ENCODE measurements at places on chromosomes 7 and 10. TPM values are rescaled to one million over a fixed set of nuclear protein-coding genes. Genes with fewer than 3 reads are reported as not detected.

DNA sequence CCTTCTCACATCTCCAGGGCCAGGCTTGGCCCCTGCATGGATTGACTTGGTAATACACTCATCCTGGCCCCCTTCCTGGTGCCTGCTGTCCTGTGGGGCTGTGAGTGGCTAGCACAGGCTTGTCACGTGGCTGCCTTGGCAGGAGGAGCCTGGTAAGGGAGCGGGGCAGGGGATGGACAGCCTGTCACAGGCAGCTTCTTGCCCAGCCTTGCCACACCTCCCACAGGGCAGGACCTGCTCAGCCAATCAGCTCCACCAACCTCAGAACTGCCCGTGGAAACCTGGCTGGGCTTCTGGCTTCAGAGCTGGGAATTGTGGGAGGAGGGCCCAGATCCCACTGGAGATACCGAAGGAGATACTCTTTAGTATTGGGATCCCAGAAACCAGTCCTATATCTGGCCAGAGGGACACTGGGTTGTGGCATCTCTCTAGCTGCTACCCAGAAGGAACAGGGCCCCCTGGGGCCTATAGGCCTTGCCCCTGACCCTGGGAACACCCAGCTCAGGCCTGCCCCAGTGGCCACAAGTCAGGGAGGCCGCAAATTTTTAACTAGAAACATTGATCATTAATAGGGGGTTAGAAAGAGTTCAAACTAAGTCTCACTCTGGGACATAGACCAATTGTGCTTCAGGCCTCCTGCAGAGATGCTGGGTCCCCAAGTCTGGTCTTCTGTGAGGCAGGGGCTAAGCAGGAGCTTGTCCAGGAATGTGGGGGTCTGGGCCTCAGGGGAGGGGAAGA lies at the start of gene HOGA1:
HOGA1 (plus strand) TSS at position 330 of the 738 bp plus-strand sequence; CDS start at position 645, 315 bp downstream.
- H3K4me1 ChIP-seq, result peaks cover 16% of the 10 kb centered on the region
- no peak for DNase-seq
- H3K27me3 ChIP-seq, result no peaks in the 10 kb centered on the region
- H3K4me3 ChIP-seq, result no peak within 1 kb of the TSS
- H3K27ac ChIP-seq, result peak within 1 kb of the TSS; percentile 42

- peaks cover 3% of the 10 kb centered on the region for H3K27me3 ChIP-seq
- peak within 1 kb of the TSS; percentile 94 for H3K4me3 ChIP-seq
- H3K27ac ChIP-seq, result peak within 1 kb of the TSS; percentile 98
- H3K36me3 ChIP-seq, result peaks cover 4% of the 10 kb centered on the region
- peaks cover 12% of the 10 kb centered on the region for H3K4me1 ChIP-seq
Measured at GRCh38 chr10:27240212-27241009, at the start of gene ACBD5. Gene ACBD5, minus strand, starts transcription at chr10:27240797. Its CDS starts 109 bp downstream, at chr10:27240688.

UCMA gene
- total RNA-seq, result not detected

CAV2 gene
- total RNA-seq, result 36.0 TPM

DNA sequence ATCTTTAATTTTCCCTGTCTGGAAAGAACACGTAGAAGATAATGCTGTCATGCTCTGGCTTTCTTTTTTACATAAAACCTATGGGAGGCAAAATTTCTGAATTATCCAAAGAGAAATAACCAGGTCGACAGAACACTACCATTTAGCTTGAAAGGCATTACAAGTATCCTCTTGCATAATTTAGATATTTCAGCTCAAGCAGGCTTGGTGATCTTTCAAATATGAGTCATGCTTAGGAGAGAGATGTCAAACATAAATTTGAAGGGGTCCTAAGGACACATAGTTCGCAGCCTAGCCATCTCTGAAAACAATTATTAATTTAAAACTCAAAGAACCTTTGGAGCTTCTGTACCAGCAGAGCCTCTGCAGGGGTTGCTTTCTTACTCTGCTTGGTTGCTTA lies 100.9 kb downstream of the FAS start:
- no peaks in the 10 kb centered on the region for H3K27me3 ChIP-seq
- H3K4me3 ChIP-seq, result no peak overlapping the region
- H3K4me1 ChIP-seq, result no peaks in the 10 kb centered on the region
- H3K27ac ChIP-seq, result no peak overlapping the region

TBC1D12 gene
- 9.0 TPM for total RNA-seq

GBX1 gene
- 0.41 TPM for total RNA-seq

DNA sequence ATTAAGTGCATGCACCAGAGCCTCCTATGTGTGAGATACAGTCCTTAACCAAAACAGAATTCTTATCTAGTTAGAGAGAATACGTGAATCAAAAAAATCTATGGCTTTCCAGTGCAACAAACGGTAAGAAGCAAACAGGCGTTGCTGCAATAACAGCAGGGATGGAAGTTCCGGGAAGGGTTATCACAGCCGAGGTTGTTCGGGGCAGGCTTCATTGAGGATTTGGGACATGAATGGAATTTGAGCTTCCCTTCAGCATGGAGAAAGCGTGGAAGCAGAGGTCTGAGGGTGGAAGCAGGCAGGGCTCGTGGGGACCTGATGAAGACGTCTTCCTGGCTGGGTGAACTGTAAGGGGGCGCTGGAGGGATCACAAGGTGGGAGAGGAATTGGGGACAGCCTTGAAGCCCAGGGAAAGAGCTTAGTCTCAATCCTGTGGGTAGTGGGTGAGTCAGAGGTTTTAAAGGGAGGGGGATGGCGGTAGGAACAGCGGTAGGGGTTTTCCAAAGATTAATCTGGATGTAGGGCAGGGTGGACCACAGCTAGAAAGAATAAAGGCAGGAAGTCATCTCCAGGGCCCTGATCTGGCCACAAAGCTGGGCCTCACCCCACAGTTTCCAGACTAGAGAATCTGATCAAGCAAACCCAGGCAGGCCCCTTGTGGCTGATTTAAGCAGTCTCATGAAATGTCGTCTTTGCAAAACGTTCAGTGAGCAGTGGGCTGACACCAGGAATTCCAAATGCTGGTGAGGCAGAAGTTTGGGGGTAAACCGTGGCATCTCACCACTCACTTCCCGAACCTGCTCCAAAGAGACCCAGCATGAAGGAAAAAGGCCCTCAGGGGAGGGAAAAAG lies 65.1 kb downstream of the CALML3 start:
- H3K27ac ChIP-seq, result no peak overlapping the region
- H3K4me1 ChIP-seq, result peaks cover 76% of the 10 kb centered on the region
- peaks cover 3% of the 10 kb centered on the region for H3K27me3 ChIP-seq
- DNase-seq, result no peak
- H3K4me3 ChIP-seq, result peak overlapping the region; percentile 14

DNA sequence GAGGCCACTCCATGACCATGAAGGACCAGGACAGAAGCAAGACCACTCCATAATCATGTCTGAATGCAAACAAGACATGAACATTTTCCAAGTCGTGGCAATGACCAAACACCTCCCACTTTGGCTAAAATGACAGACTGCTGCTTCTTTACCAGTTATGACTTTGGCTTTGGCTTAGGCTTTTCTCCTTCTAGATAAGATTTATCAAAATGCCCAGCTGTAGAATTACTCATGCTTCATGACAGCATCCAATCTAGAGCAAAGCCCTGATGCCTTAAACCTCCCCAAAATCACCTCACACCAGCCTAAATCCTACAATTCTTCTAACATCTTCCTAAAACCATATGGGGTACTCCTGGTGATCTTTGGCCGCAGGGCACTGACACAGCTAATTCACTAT lies 102.1 kb downstream of the VPS41 start:
- H3K27me3 ChIP-seq, result no peaks in the 10 kb centered on the region
- DNase-seq, result no peak
- H3K4me1 ChIP-seq, result no peaks in the 10 kb centered on the region
- H3K27ac ChIP-seq, result no peak overlapping the region

DNA sequence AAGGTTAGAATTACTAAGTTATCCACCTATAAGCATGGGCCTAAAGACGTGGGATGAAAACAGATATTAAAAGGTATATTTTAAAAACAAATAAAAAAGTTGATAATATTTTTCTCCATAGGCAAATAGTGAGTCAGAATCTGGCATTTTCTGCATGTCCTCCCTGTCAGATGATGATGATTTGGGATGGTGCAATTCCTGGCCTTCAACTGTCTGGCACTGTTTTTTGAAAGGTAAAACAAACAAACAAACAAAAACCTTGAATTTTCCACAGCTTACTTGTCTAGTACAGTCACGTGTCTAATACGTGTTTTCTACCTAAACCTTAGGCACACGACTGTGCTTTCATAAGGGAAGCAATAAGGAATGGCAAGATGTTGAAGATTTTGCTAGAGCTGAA lies 17.4 kb downstream of the HBP1 start:
- H3K4me1 ChIP-seq, result no peaks in the 10 kb centered on the region
- H3K27ac ChIP-seq, result no peak overlapping the region
- H3K27me3 ChIP-seq, result no peaks in the 10 kb centered on the region

GRCh38 chr7:31986878-31987518 lies 83.2 kb downstream of the PDE1C start:
- peaks cover 3% of the 10 kb centered on the region for H3K27me3 ChIP-seq
- DNase-seq, result no peak
- H3K36me3 ChIP-seq, result no peaks in the 10 kb centered on the region
- H3K4me3 ChIP-seq, result no peak overlapping the region
- no peak overlapping the region for H3K27ac ChIP-seq

DNA sequence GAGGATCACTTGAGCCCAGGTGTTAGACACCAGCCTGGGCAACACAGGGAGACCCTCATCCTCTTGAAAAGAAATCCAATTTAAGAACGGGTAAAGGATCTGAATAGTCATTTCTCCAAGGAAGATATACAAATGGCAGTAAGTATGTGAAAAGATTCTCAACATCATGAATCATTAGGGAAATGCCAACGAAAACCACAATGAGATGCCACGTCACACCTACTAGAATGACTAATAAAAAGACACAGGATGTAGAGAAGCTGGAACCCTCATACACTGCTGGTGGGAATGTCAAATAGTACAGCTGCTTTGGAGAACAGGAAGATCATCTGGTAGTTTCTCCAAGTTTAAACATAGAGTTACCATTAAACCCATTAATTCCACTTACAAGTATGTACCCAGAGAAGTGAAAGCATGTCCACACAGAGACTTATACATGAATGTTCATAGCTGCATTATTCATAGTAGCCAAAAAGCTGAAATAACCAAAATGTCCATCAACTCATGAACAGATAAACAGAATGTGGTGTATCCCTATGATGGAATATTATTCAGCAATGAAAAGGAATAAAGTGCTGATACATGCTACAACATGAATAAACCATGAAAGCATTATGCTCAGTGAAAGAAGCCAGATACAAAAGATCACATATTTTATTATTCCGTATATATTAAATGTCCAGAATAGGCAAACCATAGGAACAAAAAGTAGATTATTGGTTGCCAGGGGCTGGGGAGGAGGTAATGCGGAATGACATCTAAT lies 13.1 kb upstream of the ZMIZ2 start:
- H3K27ac ChIP-seq, result no peak overlapping the region
- H3K27me3 ChIP-seq, result no peaks in the 10 kb centered on the region
- H3K4me3 ChIP-seq, result no peak overlapping the region
- no peak for DNase-seq

- H3K4me1 ChIP-seq, result peaks cover 29% of the 10 kb centered on the region
- no peak overlapping the region for H3K4me3 ChIP-seq
- H3K27me3 ChIP-seq, result no peaks in the 10 kb centered on the region
- DNase-seq, result no peak
- peaks cover 5% of the 10 kb centered on the region for H3K36me3 ChIP-seq
Measured at GRCh38 chr7:102009628-102010027, 192.2 kb downstream of the CUX1 start.

AASS gene
- total RNA-seq, result 6.3 TPM

ADD3 gene
- total RNA-seq, result 183 TPM

DNA sequence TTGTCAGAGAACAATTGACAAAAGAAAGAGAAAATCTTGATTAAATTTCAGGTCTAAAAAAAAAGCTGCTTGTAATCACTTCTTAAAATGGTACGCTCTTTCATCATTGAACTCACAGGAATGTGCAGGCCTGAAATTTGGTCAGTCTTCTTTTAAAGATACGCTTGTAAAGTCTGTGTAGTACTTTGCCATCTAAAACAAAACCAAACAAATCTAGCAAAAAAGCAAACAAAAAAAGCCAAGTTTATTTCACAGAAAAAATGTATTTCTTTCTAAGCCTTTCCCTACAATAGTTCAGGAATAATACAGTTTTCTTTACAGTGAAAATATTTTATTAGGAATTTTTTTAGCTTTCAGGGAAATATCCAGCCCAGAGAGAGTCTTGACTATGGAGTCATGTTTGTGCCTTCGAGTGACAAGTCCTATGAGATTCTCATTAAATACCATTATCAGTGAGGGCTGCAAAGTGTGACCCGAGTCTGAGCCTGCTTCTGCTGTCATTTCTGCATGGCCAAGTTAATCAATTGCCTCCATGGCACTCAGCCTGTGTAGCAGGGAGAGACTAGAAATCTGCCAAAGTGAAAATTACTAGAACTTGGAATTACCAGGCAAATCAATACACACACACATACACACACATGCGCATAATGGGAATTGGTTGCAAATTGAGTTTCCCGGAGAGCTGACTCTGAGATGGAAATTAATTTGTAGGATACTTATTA lies 172.6 kb downstream of the OTUD1 start:
- H3K36me3 ChIP-seq, result no peaks in the 10 kb centered on the region
- no peak overlapping the region for H3K27ac ChIP-seq
- DNase-seq, result no peak
- no peaks in the 10 kb centered on the region for H3K4me1 ChIP-seq
- H3K4me3 ChIP-seq, result no peak overlapping the region

GRCh38 chr7:75776295-75776971 lies 4.4 kb upstream of the CCL26 start:
- no peak overlapping the region for H3K4me3 ChIP-seq
- DNase-seq, result no peak
- no peaks in the 10 kb centered on the region for H3K36me3 ChIP-seq
- H3K4me1 ChIP-seq, result peaks cover 8% of the 10 kb centered on the region

SPDYE5 gene
- not detected for total RNA-seq

TEX36 gene
- total RNA-seq, result not detected

- H3K27me3 ChIP-seq, result peaks cover 25% of the 10 kb centered on the region
- H3K27ac ChIP-seq, result no peak overlapping the region
- no peak for DNase-seq
- peaks cover 3% of the 10 kb centered on the region for H3K4me1 ChIP-seq
- H3K36me3 ChIP-seq, result no peaks in the 10 kb centered on the region
Measured at GRCh38 chr10:131891196-131891928, 9.4 kb upstream of the PPP2R2D start.

GRCh38 chr7:68692511-68692910 lies 905.8 kb upstream of the AUTS2 start:
- peaks cover 12% of the 10 kb centered on the region for H3K27me3 ChIP-seq
- H3K36me3 ChIP-seq, result peaks cover 4% of the 10 kb centered on the region
- no peak overlapping the region for H3K4me3 ChIP-seq

- no peak overlapping the region for H3K4me3 ChIP-seq
- no peak overlapping the region for H3K27ac ChIP-seq
- H3K27me3 ChIP-seq, result peaks cover 2% of the 10 kb centered on the region
Measured at GRCh38 chr10:95414016-95414830, 123.4 kb upstream of the PDLIM1 start.

AKR1B15 gene
- 0.63 TPM for total RNA-seq
